Stimulated activated CD4-positive, alpha-beta T cell treated with anti-CD3 and anti-CD28 coated beads, Interleukin-1b, Interleukin-23, amount 100 ng/mL, for 1 hour (primary cell): ENCODE measurements at places on chromosomes 4 and X.

GRCh38 chr4:25347473-25347872 lies 29.6 kb upstream of the ANAPC4 start:
- DNase-seq: no peak

DNA sequence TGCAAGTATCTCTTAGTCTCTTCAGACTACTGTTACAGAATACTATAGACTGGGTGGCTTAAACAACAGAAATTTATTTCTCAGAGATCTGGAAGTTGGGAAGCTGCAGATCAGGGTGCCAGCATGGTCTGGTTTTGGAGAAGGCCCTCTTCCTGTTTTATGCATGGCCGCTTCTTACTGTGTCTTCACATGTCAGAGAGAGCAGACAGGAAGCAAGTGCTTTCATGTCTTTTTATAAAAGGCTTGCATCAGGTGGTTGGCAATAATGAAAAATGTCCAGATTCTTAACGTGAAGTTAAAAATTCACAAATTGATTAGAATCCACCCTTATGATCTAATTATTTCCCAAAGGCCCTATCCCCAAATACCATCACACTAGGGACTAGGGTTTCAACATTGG lies 284.9 kb downstream of the RPA4 start:
- DNase-seq: no peak

GRCh38 chr4:114924311-114924710 lies 189.1 kb downstream of the NDST4 start:
- DNase-seq: no peak

DNA sequence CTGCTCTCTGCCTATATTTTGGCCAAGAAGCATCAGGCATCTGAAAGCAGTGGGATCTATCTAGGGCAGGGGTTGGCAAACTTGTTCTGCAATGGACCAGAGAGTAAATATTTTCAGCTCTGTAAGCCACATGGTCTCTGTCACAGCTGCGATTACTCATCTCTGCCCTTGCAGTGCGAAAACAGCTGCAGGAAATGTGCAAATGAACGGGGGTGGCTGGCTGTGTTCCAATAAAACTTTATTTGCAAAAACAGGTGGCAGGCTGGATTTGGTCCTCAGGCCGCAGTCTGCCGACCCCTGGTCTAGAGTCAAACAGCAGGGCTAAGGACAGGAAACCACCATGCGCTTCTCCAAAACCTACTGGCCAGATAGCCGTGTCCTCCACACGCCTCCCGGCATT lies 48.6 kb downstream of the ACOX3 start:
- no peak for DNase-seq

- no peak for DNase-seq
Measured at GRCh38 chr4:134691915-134692314, 490.3 kb upstream of the PABPC4L start.

GRCh38 chr4:8316251-8316771 lies 46.8 kb downstream of the HTRA3 start:
- no peak for DNase-seq

DNA sequence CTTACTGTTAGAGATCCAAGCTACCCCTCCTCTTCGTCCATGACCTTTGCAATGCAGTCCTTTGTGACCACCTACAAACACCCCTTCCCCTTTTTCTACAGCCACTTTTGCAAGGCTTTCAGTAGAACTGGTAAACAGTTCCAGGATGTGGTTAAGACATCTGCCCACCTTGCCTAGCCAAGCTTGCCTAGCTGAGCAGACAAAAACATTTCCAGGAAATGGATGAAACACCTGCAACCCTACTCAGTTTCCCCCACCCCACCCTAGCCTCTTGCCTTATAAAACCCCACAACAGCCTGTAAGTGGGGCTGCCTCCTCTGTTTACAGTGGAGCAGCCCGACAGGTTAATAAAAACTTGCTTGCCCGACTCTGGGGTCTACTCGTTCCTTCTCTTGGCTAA lies 133.8 kb downstream of the ZC4H2 start:
- no peak for DNase-seq

- no peak for DNase-seq
Measured at GRCh38 chrX:144627947-144628346, 619.4 kb upstream of the SPANXN1 start.

GRCh38 chr4:154719087-154719486 lies 24.7 kb upstream of the LRAT start:
- no peak for DNase-seq

DNA sequence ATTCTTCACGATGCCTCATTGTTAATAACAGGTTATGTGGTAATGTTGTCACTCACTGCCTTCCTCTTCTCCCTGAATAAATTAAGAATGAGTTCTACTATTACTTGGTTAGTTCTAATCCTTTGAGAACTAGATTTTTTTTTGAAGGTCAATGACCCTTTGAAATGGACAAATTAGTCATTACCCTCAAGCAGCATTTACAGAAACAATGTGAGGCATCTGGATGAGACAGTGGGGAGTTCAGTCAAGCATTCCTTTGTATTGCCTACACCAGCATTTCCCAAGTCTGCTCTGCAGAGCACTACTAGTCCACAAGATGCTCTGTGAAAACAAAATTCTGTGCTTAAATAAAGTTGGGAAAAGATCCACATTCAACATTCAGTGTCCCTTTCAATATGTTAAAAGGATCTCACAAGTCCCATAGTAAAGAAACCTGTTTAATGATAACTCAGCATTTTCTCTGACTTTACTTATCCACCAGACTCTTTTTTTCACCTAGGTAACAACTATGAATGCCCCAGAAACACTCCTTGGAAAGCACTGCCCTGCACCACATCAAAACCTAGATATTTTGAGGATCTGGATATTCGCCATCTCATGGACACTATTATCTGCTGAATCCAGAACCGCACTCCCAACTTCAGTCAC lies 60.6 kb downstream of the CHRDL1 start:
- DNase-seq: no peak

- DNase-seq: no peak
Measured at GRCh38 chrX:130775849-130776248, 127.2 kb downstream of the ENOX2 start.

DNA sequence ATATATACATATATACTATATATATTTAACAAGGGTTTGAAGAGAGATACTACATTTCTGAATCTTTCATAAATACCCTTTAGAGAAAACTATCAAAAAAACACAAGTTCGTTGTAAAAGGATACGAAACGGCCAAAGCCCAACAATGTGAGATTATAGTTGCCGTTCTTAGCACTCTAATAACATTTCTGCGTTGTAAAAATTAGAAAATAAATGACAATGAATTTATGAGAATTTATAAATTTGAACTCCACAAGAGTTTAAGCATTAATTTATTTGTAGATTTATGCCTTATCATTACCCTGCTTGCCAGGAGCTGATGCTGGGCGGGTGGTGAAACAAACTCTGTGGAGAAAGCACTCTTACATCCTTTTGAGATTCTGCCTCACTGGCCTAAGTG lies 1.1 kb downstream of the WDR17 start:
- no peak for DNase-seq

- DNase-seq: no peak
Measured at GRCh38 chr4:162935214-162935613, 231.5 kb downstream of the NAF1 start.

GRCh38 chr4:32847461-32847860 lies 2127.3 kb downstream of the PCDH7 start:
- no peak for DNase-seq

GRCh38 chr4:154643493-154643892 lies 31.0 kb upstream of the FGG start:
- no peak for DNase-seq

- no peak for DNase-seq
Measured at GRCh38 chrX:103839404-103839803, 7.3 kb upstream of the RAB9B start.

- DNase-seq: no peak
Measured at GRCh38 chrX:154540897-154541535, 5.6 kb downstream of the G6PD start.

GRCh38 chr4:69568787-69569186 lies 70.7 kb downstream of the UGT2A2 start:
- DNase-seq: no peak

DNA sequence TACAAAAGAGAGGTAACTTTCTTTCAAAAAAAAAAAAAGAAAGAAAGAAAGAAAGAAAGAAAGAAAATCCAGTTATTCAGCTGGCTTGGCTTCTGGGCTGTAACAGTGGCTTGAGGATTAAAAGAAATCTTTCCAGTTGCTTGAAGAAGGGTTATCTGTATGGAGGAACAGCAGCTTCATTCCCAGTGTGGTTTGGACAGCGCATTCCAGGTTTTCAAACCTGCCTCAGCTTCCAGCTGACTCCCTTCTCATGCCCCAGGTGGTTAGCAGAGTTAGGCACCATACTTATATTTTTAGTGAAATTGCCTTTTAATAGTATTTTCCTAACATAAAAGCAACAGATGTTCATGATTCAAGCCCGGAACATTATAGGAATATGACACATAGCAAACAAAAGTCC lies 48.6 kb downstream of the TMEM164 start:
- no peak for DNase-seq

- DNase-seq: no peak
Measured at GRCh38 chr4:72118017-72118416, 86.2 kb downstream of the NPFFR2 start.

DNA sequence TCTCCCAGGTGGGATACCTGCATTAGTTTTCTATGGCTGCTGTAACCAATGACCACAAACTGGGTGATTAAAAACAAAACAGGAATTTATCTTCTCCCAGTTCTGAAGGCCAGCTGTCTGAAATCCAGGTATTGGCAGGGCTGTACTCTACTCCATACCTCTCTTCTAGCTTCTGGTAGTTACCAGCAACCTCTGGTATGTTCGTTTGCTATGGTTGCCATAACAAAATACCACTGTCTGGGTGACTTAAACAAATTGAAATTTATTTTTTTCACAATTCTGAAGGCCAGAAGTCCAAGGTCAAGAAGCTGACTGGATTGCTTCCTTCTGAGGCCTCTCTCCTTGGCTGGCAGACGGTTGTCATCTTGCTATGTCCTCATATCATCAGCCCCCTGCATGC lies 642.1 kb upstream of the TENM3 start:
- no peak for DNase-seq

GRCh38 chr4:183261953-183262775 lies 57.9 kb downstream of the CLDN22 start:
- DNase-seq: peak; percentile 27

GRCh38 chr4:139438141-139438540 lies 15.8 kb upstream of the RAB33B start:
- DNase-seq: no peak

- no peak for DNase-seq
Measured at GRCh38 chrX:70169281-70169680, 8.0 kb upstream of the DGAT2L6 start.

DNA sequence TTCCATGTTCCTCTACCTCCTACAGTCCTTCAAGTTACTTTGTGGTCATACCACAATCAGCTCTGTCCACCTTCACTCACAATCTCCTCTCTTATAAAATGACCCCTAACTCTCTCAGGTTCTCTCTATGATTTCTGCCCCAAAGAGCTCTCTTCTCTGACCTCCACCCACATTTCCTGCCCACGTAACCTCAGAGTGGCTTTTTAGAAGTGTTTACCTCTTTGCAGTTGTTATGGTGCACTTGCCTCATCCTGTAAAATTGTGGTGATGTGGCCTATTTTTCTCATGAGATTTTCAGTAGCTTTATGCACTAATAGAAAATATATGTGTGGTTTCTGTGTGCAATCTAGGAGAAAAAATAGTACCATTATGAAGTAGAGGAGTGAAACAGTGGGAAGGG lies 215.8 kb downstream of the PACRGL start:
- DNase-seq: no peak

- no peak for DNase-seq
Measured at GRCh38 chr4:177632481-177632880, 190.2 kb upstream of the AGA start.

DNA sequence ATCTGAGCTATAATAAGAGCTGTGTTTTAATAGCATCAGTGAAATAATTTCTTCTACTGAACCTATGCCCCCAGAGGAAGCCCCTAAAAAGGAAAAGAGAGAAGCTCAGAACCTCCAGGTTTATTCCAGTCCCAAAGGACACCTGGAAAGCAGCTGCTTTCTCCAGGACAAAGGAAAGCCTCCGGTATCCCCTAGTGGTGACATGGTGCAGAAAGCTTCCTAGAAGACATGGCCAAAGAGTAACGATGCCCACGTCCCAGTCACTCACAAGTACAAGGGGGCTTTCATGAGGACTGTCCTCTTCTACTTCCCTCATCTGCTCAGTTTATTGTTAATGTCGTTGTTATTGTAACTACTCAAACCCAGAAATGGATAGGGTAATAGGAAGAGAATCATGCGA lies 343.9 kb downstream of the UNC5C start:
- no peak for DNase-seq

DNA sequence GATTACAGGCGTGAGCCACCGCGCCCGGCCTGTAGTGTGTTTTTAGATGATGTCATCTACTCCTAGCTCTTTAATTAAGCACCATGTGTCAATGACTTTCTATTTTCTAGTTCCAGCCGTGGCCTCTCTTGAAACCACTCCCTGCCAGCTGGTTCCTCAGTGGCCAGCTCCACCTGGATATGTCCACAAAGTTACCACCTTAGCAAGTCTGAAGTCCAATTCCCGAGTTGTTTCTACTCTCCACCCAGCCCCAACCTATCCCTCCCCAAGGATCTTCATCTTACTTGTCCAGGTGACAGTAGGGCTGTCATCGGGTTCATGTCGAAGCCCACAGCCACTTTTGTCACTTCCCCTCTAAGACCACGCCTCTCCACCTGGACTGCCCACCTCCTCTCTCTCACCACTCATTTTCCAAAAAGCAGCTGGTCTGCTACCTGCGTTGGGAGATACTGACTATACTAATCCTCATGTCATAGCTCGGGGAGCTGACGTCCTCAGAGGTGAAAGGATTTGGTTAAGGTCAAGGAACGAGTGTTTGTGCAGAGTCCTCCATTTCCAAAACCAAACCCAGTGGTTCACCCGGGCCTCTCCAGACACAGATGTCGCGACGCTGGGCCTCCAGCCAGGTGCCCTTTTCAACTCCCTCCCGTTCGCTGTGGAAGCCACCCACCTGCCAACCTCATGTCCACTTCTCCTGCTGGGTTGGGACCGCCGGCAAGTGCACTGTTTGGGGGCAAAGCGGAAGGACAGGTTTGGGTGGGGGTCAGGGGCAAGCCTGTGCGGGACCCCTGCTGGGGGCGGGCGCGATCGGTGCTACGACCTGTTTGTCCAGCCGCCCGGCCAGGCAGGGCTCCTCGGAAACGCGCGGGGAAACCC lies 704 bp downstream of the FAM3A start:
- DNase-seq: no peak

DNA sequence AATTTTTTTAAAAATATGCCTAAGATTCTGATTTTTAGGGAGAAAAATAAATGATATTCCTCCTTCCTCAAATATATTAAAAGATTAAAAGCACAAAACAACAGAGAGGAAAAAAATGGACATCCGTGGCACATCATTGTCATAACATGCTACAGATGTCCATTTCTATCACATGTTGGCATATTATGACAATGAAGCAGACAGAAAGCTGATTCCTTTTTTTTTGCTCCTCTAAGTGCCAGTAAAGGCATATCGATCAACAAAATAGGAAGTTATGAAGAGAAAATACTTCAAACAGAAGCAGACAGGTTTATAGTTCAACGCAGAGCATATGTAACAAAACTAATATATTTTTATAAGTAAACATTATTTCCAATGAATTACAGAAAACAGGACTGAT lies 11.2 kb downstream of the KLHL8 start:
- no peak for DNase-seq
